ENCODE measurements at places on chromosomes 2 and 18.

- no peak overlapping the region for H3K4me3 ChIP-seq
- H3K36me3 ChIP-seq, result no peaks in the 10 kb centered on the region
- no peak overlapping the region for H3K27ac ChIP-seq
- H3K27me3 ChIP-seq, result no peaks in the 10 kb centered on the region
Observed at GRCh38 chr18:39751161-39751560, 2185.6 kb upstream of the CELF4 start.

DNA sequence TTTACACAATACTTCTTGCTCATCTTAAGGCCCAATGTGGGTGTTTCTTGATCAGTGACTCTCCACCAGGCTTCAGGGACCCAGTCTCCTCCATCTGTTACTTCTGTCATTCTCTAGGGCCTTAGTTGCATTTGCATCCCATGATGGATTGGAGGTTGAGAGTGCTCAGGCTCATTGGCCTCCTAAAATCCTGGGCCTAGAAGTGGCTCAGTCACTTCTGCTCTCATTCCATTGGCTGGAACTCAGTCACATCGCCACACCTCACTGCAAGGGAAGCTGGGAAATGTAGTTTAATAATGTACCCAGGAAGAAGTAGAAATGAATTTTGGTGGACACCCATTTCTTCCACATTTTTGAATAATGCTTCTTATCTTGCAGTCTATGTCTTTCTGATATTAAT is 223.5 kb downstream of the HRH4 start:
- H3K27me3 ChIP-seq, result no peaks in the 10 kb centered on the region
- H3K4me3 ChIP-seq, result no peak overlapping the region
- no peaks in the 10 kb centered on the region for H3K4me1 ChIP-seq
- no peak overlapping the region for H3K27ac ChIP-seq

DNA sequence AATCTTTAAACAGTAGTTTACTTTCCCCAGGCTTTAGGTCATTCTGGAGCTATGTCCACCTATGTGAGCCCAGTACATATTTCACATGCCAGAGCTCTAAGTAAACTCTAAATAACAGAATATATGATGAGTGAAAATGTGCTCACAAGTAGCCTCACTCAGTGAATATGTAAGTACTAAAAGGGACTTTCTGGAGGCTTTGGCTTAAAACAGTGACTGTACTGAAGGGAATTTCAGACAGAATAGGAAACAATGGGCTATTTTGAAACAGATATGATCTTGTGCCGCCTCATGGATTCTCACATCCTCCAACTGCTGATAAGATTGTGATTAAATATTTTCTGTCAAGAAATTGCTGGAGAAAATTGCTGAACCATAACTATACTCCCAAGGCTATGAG is 747.9 kb downstream of the SOCS6 start:
- DNase-seq, result no peak
- no peaks in the 10 kb centered on the region for H3K4me1 ChIP-seq
- no peaks in the 10 kb centered on the region for H3K36me3 ChIP-seq
- no peak overlapping the region for H3K4me3 ChIP-seq

- DNase-seq, result no peak
- H3K4me3 ChIP-seq, result no peak overlapping the region
- no peak overlapping the region for H3K27ac ChIP-seq
- H3K4me1 ChIP-seq, result no peaks in the 10 kb centered on the region
Observed at GRCh38 chr2:151638191-151638933, 95.9 kb downstream of the NEB start.

DNA sequence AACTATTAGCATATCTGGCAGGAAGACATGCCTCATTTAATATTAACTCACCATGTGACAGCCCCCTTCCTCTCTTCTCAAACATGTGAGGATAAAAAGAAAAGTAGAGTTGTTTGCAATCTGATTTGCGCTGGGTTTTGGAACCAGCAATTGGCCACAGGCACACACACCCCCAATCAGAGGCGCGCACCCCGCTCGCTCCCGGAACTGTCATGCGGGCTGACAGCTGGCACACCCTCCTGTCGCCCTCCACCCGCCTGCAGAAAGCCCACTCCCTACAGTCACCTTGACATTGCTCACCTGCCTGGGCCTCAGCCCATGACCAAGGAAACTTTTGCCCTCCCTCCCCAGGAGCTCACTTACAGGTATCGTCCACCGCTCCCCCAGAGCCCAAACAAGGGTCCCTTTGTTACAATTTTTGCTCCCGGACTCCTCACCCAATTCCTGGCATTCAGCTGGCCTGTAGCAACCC is 1.1 kb downstream of the COBLL1 start:
- no peaks in the 10 kb centered on the region for H3K36me3 ChIP-seq
- peaks cover 6% of the 10 kb centered on the region for H3K4me1 ChIP-seq
- H3K27ac ChIP-seq, result no peak overlapping the region
- peaks cover 40% of the 10 kb centered on the region for H3K27me3 ChIP-seq

DNA sequence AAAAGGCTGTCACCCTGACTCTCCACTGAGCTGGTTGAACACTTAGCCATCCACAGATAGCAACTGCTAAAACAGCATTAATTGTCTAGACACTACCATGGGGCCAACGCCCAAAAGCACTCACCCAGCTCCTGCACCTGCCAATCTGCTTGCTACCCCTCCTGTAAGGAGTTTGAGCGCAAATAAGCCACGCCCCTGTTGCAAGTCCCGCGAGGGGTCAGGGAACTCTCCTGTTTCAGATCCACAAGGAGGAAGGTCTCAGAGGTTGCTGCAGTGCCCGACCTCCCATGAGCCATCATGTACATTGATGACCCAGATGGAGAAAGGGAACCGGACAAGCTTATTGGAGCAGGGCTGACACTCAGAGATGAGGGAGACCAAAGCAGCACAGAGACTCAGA is 106.8 kb downstream of the ZNF516 start:
- no peak for DNase-seq
- no peak overlapping the region for H3K27ac ChIP-seq
- H3K36me3 ChIP-seq, result no peaks in the 10 kb centered on the region
- no peaks in the 10 kb centered on the region for H3K4me1 ChIP-seq
- no peak overlapping the region for H3K4me3 ChIP-seq

GRCh38 chr2:56191617-56192016 is 7.8 kb downstream of the CCDC85A start:
- no peak overlapping the region for H3K4me3 ChIP-seq
- peaks cover 83% of the 10 kb centered on the region for H3K27me3 ChIP-seq
- no peaks in the 10 kb centered on the region for H3K4me1 ChIP-seq

GRCh38 chr2:204691911-204692510 is 146.7 kb downstream of the PARD3B start:
- H3K4me1 ChIP-seq, result no peaks in the 10 kb centered on the region
- DNase-seq, result peak; percentile 81
- no peaks in the 10 kb centered on the region for H3K36me3 ChIP-seq
- H3K27ac ChIP-seq, result no peak overlapping the region

DNA sequence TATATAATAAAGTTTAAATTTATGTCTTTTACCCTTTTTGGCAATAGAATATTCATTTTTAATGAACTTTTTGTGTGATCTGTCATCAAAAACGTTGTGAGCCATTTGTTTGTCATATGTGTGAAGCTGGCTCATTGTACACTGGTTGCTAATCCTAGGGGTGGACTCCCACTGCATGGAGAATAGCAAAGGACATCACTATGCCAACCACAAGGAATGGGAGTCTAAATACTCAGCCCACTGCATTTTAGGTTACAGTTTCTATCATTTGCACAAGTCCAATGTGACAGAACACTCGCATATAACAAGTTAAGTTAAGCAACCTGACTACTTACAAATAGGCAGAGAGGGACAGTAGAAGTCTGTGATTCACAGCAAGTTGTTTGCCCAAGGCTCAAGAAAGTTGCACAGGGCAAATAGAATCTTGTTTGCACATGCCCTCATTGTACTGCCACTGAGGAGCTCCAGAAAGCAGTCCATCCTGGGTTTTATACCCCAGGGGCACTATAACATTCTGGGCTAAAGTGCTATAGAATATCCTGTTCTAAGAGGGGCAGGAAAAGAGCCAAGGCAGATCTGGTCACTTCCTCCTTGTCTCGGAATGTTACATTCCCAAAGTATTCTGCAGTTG is 545.9 kb upstream of the GCFC2 start:
- no peak overlapping the region for H3K27ac ChIP-seq
- H3K27me3 ChIP-seq, result no peaks in the 10 kb centered on the region
- H3K36me3 ChIP-seq, result no peaks in the 10 kb centered on the region
- H3K4me1 ChIP-seq, result peaks cover 5% of the 10 kb centered on the region
- H3K4me3 ChIP-seq, result no peak overlapping the region

DNA sequence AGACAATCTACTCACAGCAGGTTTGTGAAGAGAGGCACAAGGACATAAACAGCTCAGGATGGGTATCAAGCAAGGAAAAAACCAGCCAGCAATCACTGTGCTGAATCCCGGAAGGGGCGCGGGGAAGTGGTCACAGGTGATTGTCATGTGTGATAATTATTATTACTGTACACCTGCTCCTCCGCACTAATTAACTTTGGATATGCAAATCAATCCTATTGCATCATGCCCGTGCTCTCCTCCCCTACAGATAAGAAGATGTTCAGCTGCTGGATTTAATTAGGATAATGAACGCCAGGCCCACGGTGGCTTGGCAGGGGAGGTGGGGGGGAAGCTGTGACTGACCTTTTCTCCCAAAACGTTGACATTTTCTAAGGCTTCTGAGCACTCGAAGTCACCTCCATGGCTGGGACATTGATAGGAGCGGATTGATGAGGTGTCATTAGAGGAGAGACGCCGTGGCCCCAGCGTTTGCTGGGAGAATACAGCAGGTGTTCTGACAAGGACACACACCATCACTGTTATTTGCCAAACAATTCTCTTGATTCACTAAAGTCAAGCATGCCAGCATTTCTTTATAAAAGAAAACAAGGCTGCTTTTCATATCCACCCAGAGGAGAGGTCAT is 160.3 kb upstream of the VRK2 start:
- no peaks in the 10 kb centered on the region for H3K27me3 ChIP-seq
- no peak overlapping the region for H3K27ac ChIP-seq

- no peak overlapping the region for H3K27ac ChIP-seq
- DNase-seq, result no peak
- no peaks in the 10 kb centered on the region for H3K27me3 ChIP-seq
- no peak overlapping the region for H3K4me3 ChIP-seq
- peaks cover 8% of the 10 kb centered on the region for H3K4me1 ChIP-seq
Observed at GRCh38 chr2:19759880-19760279, 141.9 kb downstream of the TTC32 start.

GRCh38 chr2:45874344-45874743 is 222.9 kb downstream of the PRKCE start:
- H3K27ac ChIP-seq, result no peak overlapping the region
- no peaks in the 10 kb centered on the region for H3K4me1 ChIP-seq
- peaks cover 3% of the 10 kb centered on the region for H3K36me3 ChIP-seq
- no peak for DNase-seq
- no peaks in the 10 kb centered on the region for H3K27me3 ChIP-seq
- no peak overlapping the region for H3K4me3 ChIP-seq

DNA sequence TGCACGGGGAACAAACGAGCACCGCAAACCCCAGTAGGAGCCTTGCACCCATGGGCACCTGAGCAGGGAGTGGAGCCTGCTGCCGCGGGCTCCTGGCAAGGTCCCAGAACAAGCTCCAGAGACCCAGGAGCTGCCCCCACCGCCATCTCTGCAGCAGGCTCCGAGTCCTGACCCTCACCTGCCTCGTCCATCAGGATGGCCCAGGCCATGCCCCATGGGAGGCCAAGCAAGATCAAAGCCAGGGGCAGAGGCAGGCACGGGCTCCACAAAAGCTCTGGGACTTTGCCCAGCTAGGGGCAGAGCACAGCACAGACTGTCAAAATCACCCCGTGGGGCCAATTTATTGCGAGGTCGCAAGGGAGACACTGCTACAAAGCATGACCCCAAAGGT is 43.6 kb downstream of the GPC1 start:
- no peaks in the 10 kb centered on the region for H3K36me3 ChIP-seq
- H3K4me3 ChIP-seq, result no peak overlapping the region
- H3K27ac ChIP-seq, result no peak overlapping the region
- no peak for DNase-seq

DNA sequence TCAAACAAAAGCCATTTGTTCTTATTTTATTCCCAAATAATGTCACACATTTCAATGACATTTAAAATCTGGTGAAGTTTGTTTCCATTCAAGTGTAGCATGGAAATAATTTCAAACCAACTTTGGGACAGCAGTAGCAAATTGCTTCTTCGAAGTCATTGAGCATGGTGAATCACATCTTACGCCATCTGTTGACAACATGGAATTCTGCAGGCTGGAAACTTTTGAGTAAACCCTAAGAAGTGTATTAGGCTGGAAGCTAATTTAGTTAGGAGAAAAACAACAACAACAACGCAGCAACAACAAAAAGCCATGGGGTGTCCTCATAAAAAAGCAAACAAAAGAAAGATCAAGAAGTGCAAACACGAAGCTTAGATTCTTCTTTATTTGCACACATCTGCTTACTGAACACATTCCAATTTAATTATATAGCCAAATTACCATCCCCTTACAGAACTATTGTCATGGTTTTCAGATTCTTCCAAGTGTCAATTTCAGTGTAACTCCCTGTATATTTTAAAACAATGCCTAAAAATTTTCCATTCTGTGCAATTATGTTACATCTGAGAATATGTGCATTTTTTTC is 659.0 kb upstream of the CDH7 start:
- H3K27ac ChIP-seq, result no peak overlapping the region
- H3K36me3 ChIP-seq, result no peaks in the 10 kb centered on the region
- H3K4me1 ChIP-seq, result no peaks in the 10 kb centered on the region
- no peaks in the 10 kb centered on the region for H3K27me3 ChIP-seq
- peak; percentile 74 for DNase-seq

GRCh38 chr2:41774011-41774605 is 273.7 kb upstream of the PKDCC start:
- H3K27me3 ChIP-seq, result no peaks in the 10 kb centered on the region
- no peaks in the 10 kb centered on the region for H3K4me1 ChIP-seq
- no peak overlapping the region for H3K4me3 ChIP-seq
- H3K36me3 ChIP-seq, result no peaks in the 10 kb centered on the region
- no peak overlapping the region for H3K27ac ChIP-seq

DNA sequence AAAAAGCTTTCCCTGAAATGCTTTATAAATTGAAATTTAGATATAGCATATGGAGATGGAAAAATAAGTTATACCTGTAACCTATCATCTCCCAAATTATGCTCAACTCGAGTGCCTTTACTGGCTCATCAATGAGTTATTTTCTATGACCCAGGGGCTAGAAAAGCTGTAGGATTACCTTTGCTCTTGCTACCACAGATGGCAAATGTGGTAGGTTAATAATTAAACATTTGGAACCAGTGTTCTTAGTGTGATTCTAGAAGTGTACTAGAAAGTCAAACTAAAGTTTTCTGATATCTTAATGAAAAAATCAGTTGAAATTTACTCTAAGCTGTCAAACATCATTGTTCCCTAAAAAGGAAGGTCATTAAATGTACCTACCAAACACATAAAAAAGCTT is 22.5 kb downstream of the ALS2 start:
- H3K27ac ChIP-seq, result no peak overlapping the region
- H3K4me1 ChIP-seq, result no peaks in the 10 kb centered on the region
- no peaks in the 10 kb centered on the region for H3K36me3 ChIP-seq
- H3K4me3 ChIP-seq, result no peak overlapping the region

GRCh38 chr2:234335661-234336228 is 161.1 kb downstream of the ARL4C start:
- H3K27ac ChIP-seq, result no peak overlapping the region
- no peak overlapping the region for H3K4me3 ChIP-seq
- DNase-seq, result peak; percentile 67
- no peaks in the 10 kb centered on the region for H3K27me3 ChIP-seq
- no peaks in the 10 kb centered on the region for H3K36me3 ChIP-seq

GRCh38 chr18:48186131-48186766 is 222.9 kb downstream of the ZBTB7C start:
- no peak overlapping the region for H3K27ac ChIP-seq
- DNase-seq, result peak; percentile 73
- no peak overlapping the region for H3K4me3 ChIP-seq

GRCh38 chr2:240146141-240146561 is 5.7 kb upstream of the OTOS start:
- no peaks in the 10 kb centered on the region for H3K4me1 ChIP-seq
- peaks cover 1% of the 10 kb centered on the region for H3K27me3 ChIP-seq
- H3K27ac ChIP-seq, result no peak overlapping the region
- H3K36me3 ChIP-seq, result no peaks in the 10 kb centered on the region
